ENCODE measurements at places on chromosomes 11 and 22.

DNA sequence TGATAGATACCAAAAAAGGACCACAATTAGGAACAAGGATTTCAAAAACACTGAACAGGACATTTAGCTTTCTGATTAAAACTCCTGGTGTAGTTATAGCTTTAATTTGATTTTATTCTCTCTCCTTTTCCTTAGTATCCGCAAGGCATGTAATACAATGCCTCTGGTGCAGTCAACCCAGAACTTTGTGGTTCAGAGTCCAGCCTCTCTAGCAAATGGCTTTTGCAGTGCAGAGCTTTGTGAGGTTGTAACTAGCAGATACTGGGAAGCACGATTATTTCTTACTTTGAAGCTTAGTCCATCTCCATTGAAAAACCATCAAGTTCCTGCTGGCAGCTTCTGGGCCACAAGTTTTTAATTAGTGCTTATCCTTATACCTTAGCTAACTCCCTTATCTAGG, 79.8 kb downstream of the GRIA4 start:
- DNase-seq: no peak

DNA sequence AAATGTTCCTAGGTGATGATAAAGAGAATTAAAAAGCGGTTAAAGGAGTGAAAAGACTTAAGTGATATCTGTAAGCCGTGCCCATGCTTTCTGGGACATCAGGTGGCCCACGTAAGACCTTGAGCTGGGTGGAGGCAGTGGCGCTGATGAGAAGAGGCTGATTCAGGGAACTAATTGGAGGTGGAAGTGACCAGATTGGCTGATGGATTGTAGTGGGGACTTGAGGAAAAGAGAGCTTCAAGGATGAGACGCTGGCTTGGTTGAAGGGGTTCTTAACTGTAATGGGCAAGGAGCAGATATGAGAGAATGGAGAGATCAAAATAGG, 69.1 kb upstream of the EP300 start:
- DNase-seq: no peak

GRCh38 chr22:37990301-37990700, 5.9 kb upstream of the SOX10 start:
- DNase-seq: no peak

GRCh38 chr11:65206901-65207300, 25.2 kb downstream of the CAPN1 start:
- DNase-seq: no peak

DNA sequence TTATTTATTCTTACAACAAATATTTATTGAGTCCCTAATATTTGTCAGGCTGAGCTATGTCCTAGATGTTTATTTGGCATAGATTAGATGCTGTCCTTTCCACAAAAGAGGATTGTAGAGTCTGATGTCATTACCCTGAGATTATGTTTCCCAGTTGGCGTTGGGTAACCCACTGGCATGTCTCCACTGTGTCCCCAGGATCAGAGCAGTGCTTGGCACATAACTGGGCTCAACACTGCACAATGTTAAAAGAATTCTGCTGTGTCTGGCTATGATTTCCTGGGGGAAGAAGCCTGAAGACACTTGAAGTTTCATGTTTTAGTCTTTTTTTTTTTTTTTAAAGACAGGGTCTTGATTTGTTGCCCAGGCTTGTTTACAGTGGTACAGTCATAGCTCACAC, 4.0 kb downstream of the RCN1 start:
- DNase-seq: no peak

DNA sequence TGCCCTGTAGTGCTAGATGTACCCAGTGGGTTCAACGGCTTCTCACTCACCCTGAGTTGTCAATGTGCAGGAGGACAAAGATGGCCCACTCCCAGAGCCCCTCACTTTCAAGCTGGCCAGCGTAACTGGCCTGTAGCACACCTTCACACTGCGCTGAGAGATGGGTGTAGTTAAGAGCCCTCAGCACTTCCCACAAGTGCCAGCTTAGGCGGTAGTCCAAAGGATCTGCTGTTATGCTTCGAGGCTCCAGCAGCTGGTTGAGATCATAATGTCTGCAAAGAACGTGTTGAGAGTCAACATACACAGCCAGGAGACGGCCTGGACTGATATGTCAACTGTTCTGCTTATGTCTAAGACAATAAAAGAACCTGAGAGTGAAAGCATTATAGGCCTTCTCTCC, 14.7 kb upstream of the CHRNA10 start:
- DNase-seq: no peak

DNA sequence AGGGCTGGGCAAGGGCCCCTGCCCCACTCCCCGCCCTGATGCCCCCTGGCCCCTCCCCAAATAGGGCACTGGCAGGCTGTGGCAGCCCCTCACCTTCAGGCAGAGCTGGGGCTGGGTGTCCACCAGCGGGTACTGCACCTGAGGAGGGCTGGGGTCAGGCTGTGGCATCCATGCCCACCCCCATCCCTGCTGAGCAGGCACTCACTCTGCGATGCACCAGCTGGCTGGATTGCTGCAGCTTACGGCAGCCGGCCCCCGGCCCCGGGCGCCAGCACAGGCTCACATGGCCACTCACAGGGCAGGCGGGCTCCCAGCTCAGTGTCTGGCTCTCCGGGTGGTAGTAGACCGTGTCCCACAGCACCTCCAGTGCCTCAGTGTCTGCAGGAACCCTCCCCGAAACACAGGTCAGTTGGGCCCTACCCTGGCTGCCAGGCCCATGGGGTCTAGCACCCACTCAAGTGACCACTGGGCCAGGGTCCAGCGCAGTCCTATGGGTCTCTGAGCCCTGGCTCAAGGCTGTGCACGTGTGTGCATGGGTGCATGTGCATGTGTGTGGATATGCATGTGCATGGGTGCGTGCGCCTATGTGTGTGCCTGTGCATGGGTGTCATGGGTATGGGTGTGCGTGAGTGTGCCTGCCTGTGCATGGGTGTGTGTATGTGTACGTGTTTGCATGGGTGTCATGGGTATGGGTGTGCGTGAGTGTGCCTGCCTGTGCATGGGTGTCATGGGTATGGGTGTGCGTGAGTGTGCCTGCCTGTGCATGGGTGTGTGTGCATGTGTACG, 14.4 kb downstream of the IL17REL start:
- no peak for DNase-seq

- DNase-seq: no peak
These were observed 43.5 kb downstream of the MN1 start for GRCh38 chr22:27757928-27758525.

DNA sequence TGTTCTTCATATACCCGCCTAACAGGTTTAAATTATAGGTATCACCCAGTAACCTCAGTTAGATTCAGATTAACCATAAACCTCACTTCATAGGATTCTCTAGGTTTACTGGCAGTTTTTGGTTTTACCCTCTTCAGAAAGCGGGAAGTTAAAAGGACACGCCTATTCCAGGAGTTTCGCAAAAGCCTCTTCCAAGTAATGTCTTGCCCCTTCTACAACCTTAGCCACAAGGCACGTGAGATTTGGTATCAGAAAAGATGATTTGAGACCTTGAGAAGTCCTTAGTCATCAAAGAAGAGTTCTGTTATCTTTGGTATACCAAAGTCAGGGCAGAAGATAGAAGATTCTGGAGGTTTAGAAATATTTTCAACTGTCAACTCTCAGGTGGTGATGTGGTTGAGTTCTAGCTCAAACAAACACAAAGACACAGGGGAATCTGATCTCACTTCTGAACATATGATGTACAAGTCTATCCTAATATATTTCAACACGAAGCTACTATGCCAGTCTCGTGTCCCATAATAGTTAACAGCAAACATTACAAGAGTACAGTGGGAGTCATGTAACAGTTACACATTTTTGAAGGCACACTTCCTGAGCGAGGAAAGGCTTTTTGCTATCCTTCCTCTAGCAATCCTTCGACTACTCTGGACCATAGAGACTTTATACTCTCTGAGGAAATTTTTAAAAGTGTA, 103.5 kb downstream of the USP35 start:
- no peak for DNase-seq

DNA sequence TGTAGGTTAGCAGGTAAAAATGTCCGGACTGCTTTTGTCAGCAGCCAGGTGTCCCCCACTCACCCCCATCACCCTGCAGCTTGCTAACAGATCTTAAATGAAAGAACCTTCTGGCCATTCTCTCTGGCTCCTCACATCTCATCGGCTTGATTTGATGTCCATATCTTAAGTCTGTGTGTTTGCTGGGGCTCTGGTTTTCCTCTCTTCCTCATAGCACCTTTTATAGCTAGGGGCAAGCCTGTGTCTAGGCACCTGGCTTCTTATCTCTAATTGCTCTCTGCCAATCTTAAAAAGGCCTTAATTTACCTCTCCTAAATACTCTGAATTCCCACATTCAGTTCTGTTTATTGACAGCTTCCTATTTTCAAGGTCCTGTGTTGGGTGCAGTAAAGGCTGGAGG, 72.0 kb downstream of the ARHGAP42 start:
- DNase-seq: no peak

Data from stimulated activated CD8-positive, alpha-beta memory T cell treated with anti-CD3 and anti-CD28 coated beads, Interleukin-4, amount 100 ng/mL, for 4 hours (primary cell).